ENCODE measurements at places on chromosomes 2 and 18. TPM values are rescaled to one million over a fixed set of nuclear protein-coding genes. Genes with fewer than 3 reads are reported as not detected.

DNA sequence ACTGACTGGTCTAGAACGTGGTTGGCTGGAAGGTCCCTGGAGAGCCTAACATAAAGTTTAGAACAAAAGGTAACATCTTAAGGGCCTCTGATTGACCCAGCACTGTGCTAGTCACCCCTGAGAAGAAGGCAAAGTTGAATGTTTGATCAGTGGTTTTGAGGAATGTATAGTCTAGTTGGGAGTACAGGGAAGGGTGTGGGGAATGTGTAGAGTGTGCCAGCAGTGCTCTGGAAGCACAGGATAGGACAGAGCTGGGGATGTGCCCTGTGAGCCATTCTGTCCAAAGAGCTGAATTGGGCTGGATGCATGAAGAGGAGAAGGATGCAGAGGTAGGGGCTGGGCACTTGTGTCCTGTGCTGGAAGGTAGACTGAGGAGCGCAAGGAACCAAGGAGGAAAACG is 41.0 kb upstream of the DOCK10 start:
- no peak for DNase-seq

C2orf80 gene
- total RNA-seq, result not detected

SPC25 gene
- total RNA-seq, result 1.6 TPM

- no peak for DNase-seq
Measured at GRCh38 chr2:28164280-28164801, 228.3 kb upstream of the FOSL2 start.

GRCh38 chr2:10065773-10066055 is 14.5 kb downstream of the CYS1 start:
- no peak for DNase-seq

DNA sequence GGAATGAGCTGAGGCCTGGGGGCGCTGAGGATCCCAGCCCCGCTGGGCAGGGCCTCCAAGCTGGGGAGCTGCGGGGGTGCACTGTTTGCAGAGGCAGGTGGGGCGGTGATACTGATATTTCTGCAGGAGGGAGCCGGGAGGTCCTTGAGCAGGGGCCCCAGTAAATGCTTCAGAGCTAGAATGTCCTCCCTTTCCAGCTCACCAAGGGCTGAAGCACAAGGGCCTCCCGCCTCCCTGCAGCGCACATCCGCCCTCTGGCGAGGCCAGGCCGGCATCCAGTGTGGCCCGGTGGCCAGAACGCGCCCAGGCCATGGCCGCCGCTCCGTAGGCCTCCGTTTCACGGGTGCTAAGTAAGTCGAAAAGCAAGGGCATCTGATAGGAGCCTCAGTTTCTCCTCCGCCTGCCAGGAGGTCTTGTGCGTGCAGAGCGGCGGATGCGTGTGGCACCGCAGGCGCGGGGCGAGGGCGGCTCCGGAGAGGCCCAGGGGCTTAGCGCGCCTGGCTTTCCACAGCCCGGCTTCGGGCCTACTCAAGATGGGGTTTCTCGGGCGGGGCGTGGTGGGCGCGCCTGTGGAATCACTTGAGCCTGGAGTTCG is 29.5 kb upstream of the CHMP1B start:
- DNase-seq, result no peak

DNA sequence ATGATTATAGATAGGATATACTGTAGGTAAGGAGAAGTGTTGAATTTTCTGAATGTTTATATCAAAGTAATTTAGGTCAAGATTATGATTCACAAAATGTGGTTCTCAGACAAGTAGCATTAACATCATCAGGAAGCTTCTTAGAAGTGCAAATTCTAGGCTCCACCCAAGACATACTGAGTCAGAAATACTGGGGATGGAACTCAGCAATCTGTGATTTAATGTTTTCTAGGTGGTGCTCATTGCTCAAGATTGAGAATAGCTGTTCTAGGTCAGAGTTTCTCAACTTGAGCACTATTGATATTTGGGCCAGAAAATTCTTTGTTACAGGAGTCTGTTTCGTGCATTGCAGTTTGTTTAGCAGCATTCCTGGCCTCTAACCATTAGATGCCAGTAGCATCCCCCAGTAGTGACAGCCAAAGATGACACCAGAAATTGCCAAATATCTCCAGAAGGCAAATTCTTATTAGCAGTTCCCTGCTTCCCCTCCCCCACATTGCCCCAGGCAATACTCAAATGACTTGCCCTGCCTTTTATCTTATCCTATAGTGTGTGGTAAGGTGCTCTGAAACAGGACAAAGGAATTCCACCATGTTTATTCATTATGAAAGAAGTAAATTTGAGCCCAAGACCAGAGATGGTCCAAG is 1001.2 kb downstream of the DPP10 start:
- no peak for DNase-seq

PLA2R1 gene
- 14.5 TPM for total RNA-seq

- DNase-seq, result no peak
Measured at GRCh38 chr2:25243995-25244394, 75.6 kb upstream of the POMC start.

DNA sequence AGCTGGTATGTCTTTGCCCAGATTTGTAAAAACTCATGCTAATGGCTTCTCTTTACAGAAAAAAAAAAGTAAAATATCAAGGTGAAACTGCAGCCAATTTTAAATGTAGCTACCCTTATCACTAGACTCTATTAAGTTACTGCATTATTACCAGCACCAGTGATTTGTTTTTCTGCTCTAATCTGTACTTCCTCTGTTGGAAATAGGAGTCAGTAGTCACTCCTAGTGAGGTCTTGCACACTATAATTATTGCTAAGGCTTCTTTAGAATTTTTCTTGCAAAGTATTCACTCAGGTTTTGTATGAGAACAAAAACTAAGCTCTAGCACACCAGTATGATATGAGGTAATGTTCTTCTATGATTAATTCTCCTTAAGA is 215.5 kb downstream of the XIRP2 start:
- no peak for DNase-seq

- no peak for DNase-seq
Measured at GRCh38 chr2:234422981-234423431, 73.9 kb downstream of the ARL4C start.

All from glomerular endothelial cell (primary cell).